Endothelial cell (in vitro differentiated cells): ENCODE measurements at places on chromosomes 12 and 14.
A peak's percentile ranks its signal among the peaks of the same experiment; 100 is the strongest.

GRCh38 chr12:51472984-51473383, 48.4 kb downstream of the SLC4A8 start:
- DNase-seq = no peak

DNA sequence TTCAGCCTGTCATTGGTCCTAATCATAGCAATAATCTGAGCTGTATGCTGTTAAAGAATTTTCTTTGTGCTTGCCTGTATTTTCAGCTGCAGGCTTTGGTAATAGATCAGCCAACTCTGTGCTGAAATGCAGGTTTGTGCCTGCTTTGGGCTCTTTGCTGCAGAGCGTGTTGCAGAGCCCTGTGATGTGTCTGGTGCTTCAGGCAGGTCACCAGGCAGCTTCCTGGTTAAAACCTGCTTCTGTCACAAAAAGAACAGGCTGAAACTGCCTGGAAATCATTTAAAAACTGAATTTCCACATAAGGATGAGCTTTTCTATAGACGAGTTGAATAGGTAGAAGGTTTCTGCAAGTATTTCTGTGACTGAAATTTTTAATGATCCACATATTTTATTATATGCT, 3.1 kb downstream of the DIP2B start:
- DNase-seq = no peak

- no peak for DNase-seq
Measured at GRCh38 chr12:64216239-64216638, 5.9 kb downstream of the KICS2 start.

DNA sequence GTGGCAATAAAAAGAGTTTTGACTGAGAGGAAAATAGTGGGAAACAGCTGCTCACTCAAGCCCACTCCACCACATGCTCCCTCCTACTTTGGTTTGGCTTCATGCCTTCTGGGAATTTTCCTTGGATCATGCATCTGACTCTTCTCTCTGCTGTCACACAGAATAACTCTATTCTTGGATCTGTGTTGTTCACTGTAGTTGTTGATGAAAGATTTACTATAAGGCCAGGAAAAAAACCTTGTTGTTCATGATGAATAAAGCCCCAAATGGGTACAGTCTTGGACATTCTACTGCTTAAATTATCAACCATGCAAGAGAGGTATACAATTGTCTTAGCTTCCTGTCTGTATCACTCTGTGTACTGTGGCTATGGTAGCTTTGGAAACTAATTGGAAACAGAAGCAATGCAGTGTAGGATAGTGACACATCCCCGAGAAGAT, 70.5 kb downstream of the TMX1 start:
- no peak for DNase-seq

DNA sequence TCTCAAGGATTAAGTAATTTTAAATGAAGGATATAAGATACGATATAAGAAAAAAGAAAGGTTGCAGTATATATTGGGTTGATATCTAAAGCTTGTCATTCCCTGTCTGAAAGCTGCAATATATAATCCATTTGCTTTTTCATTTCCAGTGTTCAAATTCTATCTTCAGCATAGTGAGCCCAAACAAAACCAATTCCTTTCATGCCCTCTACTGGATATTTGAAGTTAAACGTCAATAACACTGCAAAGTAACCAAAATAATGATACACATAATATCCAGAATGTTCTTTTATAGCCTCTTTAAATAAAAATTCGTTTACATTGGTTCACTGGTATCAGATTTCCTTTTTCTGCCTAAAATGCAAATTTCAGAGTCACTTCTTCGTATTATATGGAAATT, 64.5 kb upstream of the DAAM1 start:
- DNase-seq = no peak

DNA sequence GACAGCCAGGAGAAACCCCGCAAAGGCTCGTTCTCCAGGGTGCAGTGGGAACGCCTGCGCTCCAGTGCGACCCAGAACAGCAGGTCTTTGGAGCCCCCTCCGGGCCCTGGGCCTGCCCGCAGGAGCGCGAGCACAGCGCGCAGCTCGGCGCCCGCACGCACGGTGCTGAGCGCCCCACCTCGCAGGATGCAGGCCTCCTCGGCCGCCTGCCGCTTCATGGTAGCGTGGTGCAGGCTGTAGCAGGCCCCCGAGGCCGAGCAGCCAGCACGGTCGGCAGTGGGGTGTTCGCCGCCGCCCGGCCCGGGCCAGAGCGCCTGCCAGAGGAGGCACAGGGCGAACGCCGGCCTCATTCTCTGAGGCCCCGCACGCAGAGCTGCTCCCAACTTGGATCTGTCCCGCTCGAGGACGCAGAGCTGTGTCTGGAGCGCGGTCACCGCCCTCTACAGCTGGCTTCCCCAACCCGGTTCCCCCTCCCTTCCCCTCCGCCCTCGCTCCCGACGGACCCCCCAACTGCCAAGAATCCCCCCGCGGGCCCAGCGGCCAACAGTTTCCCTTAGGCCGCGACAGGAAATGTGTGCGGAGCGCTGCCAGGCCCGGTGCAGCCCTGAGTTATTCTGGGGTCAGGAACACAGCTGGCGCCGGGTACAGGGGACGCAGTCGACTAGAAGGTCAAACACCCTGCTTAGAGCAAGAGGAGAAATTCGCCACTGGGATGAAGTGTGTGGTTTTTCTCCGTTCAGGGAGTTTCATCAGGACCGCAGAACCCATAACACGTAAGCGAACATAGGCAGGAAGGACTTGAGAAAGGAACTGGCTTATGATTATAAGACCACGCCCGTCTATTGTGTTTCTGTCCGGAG, at the start of gene CLEC14A:
Gene CLEC14A (minus strand): TSS at position 421 of the 860 bp plus-strand sequence. CDS start 71 bp downstream, at position 350.
- DNase-seq = peak; percentile 47
